Activated CD8-positive, alpha-beta T cell treated with anti-CD3 and anti-CD28 coated beads for 36 hours (primary cell): ENCODE measurements at places on chromosomes 5 and 9. TPM values are rescaled to one million over a fixed set of nuclear protein-coding genes. Genes with fewer than 3 reads are reported as not detected.

GRCh38 chr9:85716031-85716877 lies 25.5 kb downstream of the AGTPBP1 start:
- no peaks in the 10 kb centered on the region for H3K27me3 ChIP-seq
- DNase-seq: no peak
- H3K27ac ChIP-seq: peak overlapping the region; percentile 80
- H3K4me3 ChIP-seq: no peak overlapping the region

- H3K4me3 ChIP-seq: peak overlapping the region; percentile 82
- peaks cover 59% of the 10 kb centered on the region for H3K4me1 ChIP-seq
- H3K36me3 ChIP-seq: peaks cover 28% of the 10 kb centered on the region
- DNase-seq: no peak
Measured at GRCh38 chr9:86281593-86282076, 703 bp downstream of the ISCA1 start.

DNA sequence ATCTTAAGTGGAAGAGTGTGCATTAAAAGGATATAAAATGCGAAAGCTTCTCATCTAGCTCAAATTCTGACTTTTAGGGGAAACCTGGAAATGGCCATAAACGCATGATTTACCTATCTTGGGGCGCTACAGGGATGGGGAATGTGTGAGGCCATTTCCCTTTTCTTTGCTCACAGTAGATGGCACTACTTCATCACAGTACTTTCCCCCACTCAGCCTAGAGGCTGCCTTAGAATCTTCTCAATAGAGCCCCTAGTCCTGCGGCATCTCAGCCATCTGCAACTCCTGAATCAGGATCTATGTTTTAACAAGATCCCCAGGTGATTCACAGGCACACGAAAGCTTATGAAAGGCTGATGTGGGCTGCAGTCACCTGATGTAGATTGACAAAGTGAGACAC lies 110.8 kb downstream of the LHFPL2 start:
- no peaks in the 10 kb centered on the region for H3K4me1 ChIP-seq
- no peaks in the 10 kb centered on the region for H3K27me3 ChIP-seq
- no peaks in the 10 kb centered on the region for H3K36me3 ChIP-seq

Gene SEMA6A
- total RNA-seq: not detected
